ENCODE measurements at places on chromosomes 3 and 15. TPM values are rescaled to one million over a fixed set of nuclear protein-coding genes. Genes with fewer than 3 reads are reported as not detected.

The NRROS gene
- 2.9 TPM for total RNA-seq

The C15orf62 gene
- 0.57 TPM for total RNA-seq

The EIF5A2 gene
- total RNA-seq: 22.3 TPM

The NECTIN3 gene
- total RNA-seq: 53.9 TPM

The SEMA3G gene
- not detected for total RNA-seq

The SLC6A11 gene
- not detected for total RNA-seq

The CD200 gene
- 3.3 TPM for total RNA-seq

The CPA3 gene
- total RNA-seq: 0.18 TPM

The CTXN2 gene
- not detected for total RNA-seq

The TGM4 gene
- total RNA-seq: not detected

The SLC33A1 gene
- 49.8 TPM for total RNA-seq

The C3orf49 gene
- total RNA-seq: not detected

The GNB4 gene
- total RNA-seq: 50.5 TPM

The SLC28A1 gene
- not detected for total RNA-seq

The ATP8B4 gene
- 0.99 TPM for total RNA-seq

The SPESP1 gene
- 0.98 TPM for total RNA-seq
